NCI-H774 (cell line): ENCODE measurements at places on chromosomes 13 and 19.

DNA sequence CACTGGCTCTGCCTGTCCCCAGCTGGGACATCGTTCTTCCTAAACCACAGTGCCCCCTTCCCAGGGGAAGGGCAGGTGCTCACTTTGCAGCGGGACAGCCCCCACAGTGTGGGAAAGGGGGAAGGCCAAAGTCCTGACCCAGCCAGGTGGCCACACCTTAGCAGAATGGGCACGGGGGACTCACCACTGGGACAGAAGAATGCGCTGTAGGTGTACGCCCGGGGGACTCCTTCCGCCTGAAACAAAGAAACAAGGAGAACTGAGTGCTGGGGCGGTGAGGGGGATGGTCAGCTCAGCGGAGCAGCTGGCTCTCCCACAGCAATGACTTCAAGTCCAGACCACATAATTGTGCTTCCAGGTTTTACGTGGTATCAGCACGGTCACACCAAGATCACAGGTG, 49.4 kb downstream of the F2RL3 start:
- DNase-seq = no peak

DNA sequence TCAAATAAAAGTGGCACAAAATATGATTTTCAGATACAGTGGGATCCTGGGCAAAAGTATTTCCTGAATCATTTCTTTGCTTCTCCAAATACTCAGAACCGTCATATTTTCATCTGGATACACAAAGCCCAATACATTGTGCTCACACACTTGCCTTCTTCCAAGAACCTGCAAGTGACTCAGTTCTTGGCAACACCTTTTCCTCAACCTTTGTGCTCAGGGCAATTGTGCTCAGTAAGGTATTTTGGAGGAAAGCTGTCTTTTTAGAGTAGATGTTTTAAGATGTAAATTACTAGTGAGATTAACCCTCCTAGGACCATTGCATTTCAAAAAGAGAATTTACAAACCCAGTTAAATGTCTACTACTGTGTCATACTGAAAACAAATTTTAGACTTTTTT, 233.5 kb downstream of the EFNB2 start:
- no peak for DNase-seq

GRCh38 chr13:77896536-77896935, 22.1 kb downstream of the EDNRB start:
- DNase-seq = no peak

DNA sequence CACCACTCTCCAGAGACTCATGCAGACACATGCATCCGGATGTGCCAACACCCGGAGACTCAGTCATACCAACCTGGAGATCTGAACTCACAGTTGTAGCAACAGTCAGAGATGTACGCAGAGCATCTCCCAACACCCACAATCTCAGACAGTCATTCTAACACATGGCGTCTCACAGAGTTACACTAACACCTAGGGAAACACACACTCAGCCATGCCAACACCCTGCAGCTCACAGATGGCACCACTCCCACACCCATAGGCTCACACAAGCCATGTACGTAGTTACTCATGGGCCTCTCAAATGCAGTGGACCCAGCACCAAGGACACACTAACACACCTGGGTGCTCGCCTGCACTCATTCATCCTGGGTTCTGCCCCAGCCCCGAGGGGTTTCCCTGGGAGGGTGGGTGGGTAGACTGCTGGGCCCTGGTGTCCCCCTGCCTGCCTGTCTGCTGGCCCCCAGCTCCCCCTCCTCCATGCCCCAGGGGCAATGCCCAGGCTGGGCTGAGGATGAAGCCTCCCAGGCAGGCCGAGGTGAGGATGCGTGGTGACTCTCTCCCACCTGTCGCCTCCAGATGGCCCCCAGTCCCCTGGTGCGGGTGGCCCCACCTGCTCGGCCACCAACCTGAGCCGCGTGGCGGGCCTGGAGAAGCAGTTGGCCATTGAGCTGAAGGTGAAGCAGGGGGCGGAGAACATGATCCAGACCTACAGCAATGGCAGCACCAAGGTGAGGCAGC, 10.0 kb downstream of the PKN1 start:
- no peak for DNase-seq

DNA sequence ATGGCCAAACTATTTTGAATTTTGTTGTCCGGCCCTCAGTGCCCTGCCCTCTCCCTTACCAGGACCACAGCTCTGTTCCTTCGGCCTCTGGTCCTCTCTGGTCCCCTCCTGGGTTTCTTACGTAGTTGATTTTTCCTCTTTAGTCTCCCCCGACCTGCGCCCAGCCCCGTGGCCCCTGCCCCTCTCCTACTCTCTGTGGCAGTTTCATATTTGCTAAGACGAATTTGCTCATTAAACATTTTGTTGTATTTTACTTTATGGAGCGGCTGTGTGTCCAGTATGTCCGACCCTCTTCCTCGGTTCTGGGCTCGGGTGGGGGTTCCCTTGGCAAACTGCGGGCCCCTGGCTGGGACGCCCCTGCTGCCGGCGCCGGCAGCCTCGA, 576 bp upstream of the EPN1 start:
- DNase-seq = no peak
